ENCODE measurements at places on chromosomes 6 and 20.

GRCh38 chr6:107819964-107820337, 4.2 kb downstream of the SCML4 start:
- DNase-seq: peak; percentile 51

DNA sequence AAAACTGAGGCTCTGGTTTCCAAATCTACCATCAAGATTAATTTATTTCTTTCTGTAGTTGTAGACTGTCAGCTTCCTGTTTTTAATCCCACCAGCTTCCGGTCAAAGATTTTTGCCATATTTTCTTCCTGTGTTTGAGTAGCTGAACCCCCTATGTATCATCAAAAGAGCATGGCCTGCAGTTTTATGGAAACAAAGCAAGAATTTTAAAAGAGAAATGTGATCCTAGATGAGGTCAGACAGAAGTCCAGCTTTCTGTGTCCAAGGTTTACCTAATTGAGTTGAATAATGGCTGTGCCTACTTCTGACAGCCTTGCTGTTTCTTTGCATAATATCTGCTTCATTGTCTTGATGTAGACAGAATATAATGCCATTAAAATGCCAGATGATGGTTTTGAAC, 163.7 kb downstream of the CARMIL1 start:
- no peak for DNase-seq

- no peak for DNase-seq
Observed at GRCh38 chr6:29442719-29443118, 3.6 kb downstream of the OR10C1 start.

- no peak for DNase-seq
Observed at GRCh38 chr6:31009731-31010130, 543 bp upstream of the MUC22 start.

- DNase-seq: peak; percentile 78
Observed at GRCh38 chr6:111846492-111847409, 26.5 kb downstream of the FYN start.

DNA sequence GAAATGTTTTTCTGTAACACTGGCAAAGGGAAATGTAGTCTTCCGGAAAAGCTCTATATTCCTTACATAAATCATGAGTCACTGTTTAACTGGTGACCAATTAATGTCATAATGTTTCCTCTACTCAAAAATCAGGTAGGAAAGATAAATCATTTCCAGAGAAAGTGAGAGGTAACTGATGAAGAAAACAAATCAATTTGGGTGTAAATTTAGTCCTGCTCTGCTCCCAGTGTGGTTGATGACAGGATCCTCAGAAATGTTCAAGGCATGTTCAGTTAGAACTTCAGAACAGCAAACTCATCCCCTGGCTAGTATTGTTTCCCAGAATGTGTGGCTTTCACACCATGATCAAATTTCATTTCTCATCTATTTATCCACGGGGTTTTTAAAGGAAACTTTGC, 38.8 kb upstream of the SPACA1 start:
- no peak for DNase-seq

GRCh38 chr6:123990376-123990775, 186.7 kb downstream of the NKAIN2 start:
- DNase-seq: no peak

GRCh38 chr6:106114492-106114891, 28.4 kb downstream of the PRDM1 start:
- DNase-seq: peak; percentile 65

DNA sequence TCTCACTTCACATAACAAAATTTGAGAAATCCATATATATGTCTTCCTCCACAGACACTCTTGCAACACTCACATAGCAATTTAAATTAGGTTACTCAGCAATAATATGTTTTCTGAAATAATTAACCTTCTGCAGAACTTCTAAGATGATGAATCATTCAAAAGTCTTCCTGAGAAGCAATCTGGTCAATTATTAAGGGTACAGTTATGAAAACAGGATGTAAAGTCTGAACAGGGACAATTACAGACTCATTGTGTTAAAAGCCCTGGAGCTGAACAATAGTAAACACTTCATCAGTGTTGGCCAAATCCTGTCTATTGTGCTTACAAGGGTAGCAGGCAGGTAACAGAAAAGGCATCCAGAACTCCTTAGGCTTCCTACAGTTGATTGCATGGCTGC, 75.4 kb downstream of the FILIP1 start:
- no peak for DNase-seq

DNA sequence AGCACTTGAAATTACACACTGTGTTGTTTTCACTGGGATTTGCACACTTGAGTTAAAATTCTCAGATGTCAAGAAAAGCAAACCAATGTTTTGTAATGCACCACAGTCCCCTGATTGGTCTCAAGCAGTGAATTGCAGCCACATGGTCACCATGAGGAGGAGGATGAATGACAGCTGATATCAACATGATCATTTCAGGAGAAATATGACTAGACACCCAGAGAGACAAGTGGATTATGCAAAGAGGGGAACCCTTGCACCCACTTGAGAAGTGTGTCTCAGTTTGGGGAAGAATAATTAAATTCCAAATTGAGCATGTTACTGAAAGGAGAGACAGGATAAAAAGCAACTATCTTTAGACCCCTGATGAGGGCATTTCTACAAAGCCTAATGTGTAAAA, 69.3 kb downstream of the UST start:
- no peak for DNase-seq

GRCh38 chr20:29443819-29444218, 1813.6 kb upstream of the DEFB115 start:
- no peak for DNase-seq

DNA sequence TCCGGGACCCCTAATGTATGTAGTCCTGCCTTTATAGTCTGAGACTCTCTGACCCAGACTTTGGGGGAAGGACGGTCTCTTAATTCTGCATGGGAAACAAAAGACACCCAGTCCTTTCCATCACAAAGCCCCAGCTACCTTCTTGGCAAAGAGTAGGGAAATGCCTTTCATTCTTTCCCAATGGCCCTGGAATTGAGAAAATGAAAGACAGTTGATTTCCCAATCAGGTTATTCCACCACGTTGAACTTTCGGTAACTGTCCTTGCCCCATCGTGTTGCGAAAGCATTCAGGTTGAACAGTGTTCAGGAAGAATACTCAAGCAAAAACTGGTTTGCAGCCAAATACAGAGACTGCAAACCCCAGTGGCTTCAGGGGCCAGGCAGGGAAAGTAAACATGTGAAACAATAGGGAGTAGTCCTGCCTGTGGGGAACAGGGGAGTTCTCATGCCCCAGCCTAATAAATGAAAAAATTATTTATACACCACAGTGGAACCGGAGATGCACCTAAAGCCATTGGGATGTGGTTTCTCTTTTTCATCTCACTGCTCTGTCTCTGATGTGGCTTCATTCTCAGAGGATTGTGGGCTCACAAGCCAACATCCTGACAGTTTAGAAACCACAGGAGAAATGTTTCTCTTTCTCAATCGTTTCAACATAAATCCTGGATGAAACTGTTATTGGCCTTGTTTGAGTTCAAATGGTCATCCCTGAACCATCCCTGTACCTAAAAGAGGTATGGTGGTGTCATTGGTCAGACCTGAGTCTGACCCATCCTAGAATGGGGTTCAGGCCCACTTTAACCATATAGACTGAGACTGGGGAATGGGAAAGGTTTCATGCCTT, 44.2 kb upstream of the SLC9A8 start:
- peak; percentile 42 for DNase-seq

DNA sequence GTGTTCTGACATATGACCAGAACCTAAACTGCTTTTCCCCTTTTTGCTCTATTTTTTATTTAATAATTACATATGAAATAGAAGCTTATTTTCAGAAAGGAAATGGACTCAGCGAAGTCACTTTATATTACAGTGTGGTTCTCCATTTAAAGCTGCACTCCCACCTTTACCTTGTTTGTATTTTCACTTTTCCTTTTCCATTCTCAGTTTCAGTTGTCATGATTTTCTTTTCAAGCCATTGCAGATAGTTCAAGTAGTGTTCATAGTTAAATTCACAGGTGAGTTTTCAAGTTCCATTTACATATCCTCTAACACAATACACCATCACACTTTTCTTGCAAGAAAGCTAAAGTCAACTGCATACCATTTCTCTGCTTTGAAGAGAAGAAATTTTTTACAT, 400.2 kb downstream of the HACE1 start:
- no peak for DNase-seq

DNA sequence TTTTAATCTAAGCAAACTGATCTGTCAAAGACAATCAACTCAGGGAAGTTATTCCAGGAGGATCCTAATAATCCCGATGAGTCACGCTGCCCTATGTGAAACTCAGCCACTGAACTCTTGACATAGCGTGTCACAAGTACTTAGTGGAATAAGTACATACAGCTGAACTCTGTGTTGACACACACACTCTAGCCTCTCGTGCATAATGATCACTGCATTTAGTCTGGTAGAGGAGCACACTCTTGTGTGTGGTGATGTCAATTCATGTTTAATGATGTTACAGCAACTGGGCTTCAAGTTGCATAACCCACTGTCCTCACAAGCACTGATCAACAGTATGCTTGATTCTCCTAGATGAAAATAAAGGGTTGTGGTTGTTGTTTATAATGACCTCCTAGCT, 148.3 kb downstream of the HACE1 start:
- no peak for DNase-seq

- DNase-seq: no peak
Observed at GRCh38 chr20:50172347-50173013, 18.1 kb upstream of the CEBPB start.

DNA sequence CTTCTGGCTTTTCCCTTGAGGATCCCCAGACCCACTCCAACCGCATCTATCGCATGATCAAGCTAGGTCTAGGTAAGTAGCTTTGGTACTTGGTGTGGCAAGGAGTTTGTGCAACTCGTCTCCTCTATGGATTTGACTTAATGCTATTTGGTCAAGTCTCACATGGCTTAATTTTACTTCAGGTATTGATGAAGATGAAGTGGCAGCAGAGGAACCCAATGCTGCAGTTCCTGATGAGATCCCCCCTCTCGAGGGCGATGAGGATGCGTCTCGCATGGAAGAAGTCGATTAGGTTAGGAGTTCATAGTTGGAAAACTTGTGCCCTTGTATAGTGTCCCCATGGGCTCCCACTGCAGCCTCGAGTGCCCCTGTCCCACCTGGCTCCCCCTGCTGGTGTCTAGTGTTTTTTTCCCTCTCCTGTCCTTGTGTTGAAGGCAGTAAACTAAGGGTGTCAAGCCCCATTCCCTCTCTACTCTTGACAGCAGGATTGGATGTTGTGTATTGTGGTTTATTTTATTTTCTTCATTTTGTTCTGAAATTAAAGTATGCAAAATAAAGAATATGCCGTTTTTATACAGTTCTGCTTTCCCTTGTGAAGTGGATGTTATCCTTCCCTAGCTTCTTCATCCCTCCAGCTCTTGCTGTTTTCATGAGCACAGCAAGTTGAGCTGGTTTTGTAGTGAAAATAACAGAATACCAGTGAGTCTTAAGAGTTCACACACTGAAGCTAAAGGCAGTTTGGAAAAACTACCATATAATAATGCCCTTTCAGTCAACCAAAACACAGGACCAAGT, 3.8 kb downstream of the SLC35B2 start:
- DNase-seq: peak; percentile 65

- DNase-seq: no peak
Observed at GRCh38 chr20:57791966-57792365, 82.2 kb upstream of the PMEPA1 start.

DNA sequence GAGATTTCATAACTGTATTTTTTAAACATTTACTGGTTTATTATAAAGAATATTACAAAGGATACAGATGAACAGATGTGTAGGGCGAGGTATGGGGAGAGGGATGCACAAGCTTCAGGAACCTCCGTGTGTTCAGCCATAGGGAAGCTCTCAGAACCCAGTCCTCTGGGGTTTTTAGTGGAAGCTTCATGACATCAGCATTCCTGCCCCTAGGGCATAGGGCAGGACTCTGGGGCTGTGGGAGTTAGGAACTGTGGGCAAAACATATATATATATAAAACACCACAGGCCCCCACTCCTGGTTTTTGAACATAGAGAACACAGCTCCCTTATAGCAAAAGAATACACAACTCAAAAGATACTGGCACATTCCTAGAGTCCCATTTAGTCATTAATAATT, 21.9 kb downstream of the EFCAB8 start:
- no peak for DNase-seq

DNA sequence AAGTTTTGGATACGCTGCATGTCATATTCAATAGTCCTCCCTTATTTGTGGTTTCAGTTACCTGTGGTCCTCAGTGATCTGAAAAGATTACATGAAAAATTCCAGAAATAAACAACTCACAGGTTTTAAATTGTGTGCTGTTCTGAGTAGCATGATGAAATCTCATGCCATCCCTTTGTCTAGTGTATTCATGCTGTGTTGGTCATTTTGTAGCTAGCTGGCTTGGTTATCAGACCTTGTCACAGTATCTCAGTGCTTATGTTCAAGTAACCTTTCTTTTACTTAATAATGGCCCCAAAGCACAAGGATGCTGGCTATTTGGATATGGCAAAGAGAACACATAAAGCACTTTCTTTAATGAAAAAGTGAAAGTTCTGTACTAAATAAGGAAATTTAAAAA, 78.3 kb downstream of the FUT9 start:
- no peak for DNase-seq

DNA sequence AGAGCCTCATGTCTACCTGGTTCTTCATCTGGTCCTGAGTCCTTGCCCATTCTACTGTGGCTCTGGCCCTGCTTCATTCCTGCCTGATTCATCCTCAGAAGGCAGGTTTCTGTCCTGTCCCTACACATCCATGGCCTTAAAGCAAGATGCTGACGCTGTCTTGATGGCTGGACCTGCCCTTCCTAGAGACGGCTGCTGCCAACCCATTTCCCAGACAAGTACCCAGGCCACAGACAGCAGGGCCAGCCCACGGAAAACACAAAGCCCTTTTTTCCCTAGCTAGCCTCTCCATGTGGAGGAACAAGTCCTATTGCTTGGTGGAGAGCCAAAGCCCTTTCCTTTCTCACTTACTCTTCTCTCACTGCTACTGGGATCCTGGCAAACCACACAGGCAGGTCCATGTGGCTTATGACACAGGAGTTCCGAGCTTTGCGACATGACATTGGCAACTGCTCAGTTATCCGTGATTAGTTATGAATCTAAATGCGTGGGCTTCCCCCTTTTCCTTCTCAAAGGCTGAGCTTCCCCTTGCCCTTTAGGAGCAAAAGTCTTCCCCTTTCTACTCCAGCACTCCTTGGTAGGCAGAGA, 72.9 kb downstream of the SLC22A3 start:
- no peak for DNase-seq

- DNase-seq: no peak
Observed at GRCh38 chr20:2429051-2429450, 41.5 kb downstream of the SNRPB start.

- DNase-seq: no peak
Observed at GRCh38 chr20:53923566-53924369, 146.6 kb downstream of the BCAS1 start.
